ENCODE measurements at places on chromosomes 12 and 14. TPM values are rescaled to one million over a fixed set of nuclear protein-coding genes. Genes with fewer than 3 reads are reported as not detected.

The CELA1 gene
- not detected for total RNA-seq

The LALBA gene
- not detected for total RNA-seq

The DEGS2 gene
- 94.2 TPM for total RNA-seq

The C12orf54 gene
- total RNA-seq: not detected

The SMIM10L1 gene
- total RNA-seq: 6.7 TPM

The DDX51 gene
- total RNA-seq: 35.3 TPM

The CD27 gene
- 0.23 TPM for total RNA-seq

The BICDL1 gene
- 21.5 TPM for total RNA-seq

The SCFD1 gene
- total RNA-seq: 41.0 TPM

The PZP gene
- not detected for total RNA-seq

The UNC119B gene
- total RNA-seq: 16.7 TPM

The ADAMTS20 gene
- total RNA-seq: not detected

DNA sequence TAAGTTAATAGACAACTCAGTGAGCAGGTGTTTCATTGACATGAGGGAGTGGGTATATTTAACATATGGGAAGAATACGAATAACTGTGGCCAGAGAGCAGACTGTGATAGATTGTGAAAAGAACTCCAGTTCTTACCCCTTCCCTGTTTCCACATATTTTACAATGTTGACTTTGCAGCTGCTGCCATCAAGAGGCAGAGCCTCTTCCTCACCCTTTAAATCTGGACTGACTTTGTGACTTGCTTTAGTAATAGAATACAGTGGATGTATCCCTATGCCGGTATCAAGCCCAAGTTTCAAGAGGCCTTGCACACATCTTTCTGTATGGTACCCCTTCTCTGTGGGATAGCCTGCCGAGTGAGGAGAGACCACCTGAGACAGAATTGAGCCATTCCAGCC is 356.7 kb downstream of the ETNK1 start:
- peak; percentile 19 for DNase-seq

- DNase-seq: no peak
Measured at GRCh38 chr14:92990456-92991430, 67.8 kb downstream of the CHGA start.

- DNase-seq: peak; percentile 52
Measured at GRCh38 chr12:79933532-79934264, 1.2 kb downstream of the PPP1R12A start.

DNA sequence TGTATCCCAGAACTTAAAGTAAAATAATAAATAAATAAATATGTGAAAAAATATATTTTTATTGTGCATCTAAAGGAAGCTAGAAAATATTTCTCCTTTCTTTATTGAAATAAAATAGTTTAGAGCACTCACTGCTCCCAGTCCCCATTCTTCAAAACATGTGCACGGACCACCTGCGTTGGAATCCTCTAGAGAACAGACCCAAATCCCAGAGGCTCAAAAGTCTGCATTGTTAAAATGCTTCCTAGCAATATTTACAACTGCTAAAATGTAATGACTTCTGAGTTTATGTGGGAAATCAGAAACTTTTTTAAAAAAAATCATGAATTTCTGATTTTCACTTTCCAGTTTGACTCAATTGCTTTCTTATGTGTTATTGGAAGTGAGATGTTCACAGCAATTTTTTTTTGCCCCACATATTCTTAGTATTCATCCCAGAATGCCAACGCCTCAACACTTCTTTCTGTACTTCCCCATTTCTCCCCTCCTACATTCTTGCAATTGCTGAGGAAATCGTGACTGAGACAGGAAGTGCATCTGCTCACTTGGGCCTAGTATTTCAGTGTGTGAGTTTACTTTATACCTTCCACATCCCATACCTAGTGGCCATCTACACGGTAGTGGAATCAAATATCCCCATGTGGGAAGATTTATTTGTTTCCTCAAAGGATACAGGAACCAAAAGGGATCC is 116.0 kb upstream of the FLRT2 start:
- no peak for DNase-seq

GRCh38 chr12:80627782-80628181 is 79.7 kb upstream of the MYF6 start:
- DNase-seq: no peak

DNA sequence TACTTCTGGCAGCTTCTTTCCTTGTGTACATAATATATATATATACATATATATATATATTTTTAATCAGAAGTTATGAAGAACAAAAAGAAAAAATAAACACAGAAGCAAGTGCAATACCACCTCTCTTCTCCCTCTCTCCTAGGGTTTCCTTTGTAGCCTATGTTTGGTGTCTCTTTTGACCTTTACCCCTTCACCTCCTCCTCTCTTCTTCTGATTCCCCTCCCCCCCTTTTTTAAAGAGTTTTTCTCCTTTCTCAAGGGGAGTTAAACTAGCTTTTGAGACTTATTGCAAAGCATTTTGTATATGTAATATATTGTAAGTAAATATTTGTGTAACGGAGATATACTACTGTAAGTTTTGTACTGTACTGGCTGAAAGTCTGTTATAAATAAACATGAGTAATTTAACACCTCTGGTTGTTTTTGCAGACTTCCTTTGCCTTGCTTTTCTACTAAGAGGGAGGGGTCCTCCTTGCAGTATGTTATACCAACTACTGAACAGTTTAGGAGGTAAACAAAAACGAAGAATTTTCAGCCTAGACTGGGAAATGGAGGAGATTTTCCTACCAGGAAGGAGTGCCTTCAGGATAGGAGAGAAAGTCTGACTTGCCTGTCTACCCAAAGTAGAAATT is 3.6 kb upstream of the RPS26 start:
- no peak for DNase-seq

GRCh38 chr14:45181806-45182205 is 46.1 kb downstream of the FANCM start:
- DNase-seq: no peak

DNA sequence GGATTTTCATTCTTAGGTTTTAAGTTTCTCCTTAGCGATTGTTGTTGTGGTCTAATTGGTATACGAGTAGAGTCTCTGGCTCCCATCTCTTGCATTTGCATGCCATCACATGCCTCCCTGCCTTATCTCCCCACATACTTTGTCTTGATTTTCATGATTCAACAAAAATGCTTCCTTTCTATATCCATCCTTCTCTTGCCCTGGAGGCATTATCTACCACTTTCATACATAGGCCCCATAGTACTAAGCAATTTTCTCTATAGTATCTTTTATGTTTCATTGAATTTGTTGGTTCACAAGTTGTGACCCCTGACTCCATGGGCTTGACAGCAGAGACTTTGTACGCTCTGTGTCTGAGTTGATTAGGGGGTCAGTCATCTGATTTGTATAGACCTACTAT is 226.1 kb downstream of the ACSS3 start:
- no peak for DNase-seq

- DNase-seq: peak; percentile 83
Measured at GRCh38 chr12:110249716-110250225, 31.3 kb upstream of the ATP2A2 start.

- DNase-seq: no peak
Measured at GRCh38 chr12:110246636-110247339, 34.3 kb upstream of the ATP2A2 start.

GRCh38 chr12:120472521-120472920 is 3.0 kb upstream of the SRSF9 start:
- no peak for DNase-seq

DNA sequence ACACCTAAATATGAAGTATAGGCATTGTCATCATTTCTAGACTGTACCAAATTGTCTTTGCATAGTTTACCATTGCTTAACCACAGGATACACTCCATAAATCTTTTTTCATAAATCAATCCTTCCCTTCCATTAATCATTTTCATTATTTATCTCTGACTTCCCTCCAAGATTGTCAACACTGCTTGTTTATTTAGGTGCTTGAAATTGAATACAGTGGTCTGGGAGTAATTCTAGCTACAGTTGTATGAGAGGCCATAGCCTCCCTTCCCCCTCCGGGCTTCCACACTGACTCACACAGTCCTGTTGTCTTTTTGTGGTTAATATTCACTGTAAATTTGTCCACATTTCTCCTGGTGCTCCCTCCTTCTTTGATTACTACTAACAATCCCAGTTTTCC is 114.2 kb upstream of the ARID2 start:
- DNase-seq: peak; percentile 4

GRCh38 chr14:99506276-99506675 is 25.1 kb downstream of the CCNK start:
- no peak for DNase-seq

DNA sequence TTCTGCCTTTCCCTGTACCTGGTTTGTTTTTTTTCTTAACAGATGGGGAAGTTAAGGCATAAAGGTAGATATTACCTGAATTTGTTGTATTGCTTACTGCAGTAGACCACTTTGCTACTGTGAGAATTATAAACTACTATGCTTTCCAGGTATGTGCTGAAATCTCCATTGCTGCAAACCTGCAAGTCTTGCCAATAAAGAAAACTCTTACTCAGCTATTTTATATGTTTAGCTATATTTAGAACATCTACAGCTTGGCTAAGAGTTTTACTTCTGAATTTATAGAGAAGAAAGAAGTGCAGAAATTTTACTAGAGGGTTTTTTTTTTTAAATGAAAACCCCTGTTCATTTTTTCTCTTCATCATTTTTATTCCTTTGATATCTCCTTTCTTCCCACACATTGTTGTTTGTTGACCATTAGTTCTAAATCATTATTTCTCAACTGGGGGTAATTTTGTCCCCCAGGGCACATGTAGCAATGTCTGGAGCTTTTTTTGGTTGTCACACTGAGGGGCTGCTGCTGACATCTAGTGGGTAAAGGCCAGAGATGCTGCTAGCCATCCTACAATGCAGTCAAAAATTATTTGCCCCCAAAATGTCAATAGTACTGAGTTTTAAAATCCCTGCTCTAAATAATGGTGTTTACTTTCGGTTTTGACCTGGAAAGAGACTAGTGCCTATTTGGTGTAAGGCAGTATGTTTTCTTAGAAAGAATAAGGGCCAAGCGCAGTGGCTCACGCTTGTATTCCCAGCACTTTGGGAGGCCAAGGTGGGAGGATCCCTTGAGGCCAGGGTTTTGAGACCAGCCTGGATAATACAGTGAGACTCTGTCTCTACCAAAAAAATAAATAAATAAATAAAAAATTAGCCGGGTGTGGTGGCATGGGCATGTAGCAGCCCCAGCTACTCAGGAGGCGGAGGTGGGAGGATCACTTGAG is 48.6 kb downstream of the PCNX1 start:
- peak; percentile 22 for DNase-seq

DNA sequence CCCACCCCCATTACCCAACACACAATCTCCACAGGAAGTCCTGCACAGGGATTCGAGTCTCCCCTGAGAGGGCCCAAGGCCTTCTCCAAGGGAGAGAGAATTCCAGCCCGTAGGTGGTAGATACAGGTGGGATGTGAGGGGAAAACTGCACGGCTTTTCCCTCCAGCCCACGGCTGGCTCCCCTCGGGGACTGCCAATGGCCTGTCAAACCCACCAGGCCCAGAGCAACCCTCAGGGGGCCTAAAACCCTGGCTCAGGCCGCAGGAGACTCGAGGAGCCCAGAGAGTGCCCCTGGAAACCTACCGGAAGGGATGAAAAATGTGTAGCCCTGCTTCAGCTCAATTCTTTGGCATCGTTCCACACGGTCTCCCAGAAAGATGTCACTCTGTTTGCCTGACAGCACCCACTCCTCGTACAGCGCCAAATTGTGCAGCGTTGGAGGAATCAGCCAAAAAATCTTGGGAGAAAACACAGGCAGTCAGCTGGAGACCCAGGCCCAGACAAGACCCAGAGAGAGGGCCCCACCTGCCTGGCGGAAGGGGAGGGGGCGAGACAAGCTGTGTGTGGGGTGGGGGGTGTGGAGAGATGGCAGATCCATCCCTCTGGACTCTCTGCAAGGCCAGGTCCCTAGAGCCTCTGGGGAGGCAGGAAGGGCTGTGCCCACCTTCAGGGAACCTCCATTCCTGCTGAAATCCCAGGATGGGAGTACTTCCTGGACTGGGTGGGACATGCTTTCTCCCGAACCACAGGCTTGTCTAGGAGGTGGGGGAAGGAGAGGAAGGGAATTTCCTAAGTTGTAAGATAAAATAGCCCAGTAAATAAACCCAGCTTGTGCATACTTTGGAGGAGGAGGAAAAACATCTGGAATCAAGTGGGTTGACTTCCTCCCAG is 48.1 kb downstream of the KDM2B start:
- no peak for DNase-seq

- peak; percentile 12 for DNase-seq
Measured at GRCh38 chr14:100156776-100157175, 2.7 kb downstream of the DEGS2 start.

GRCh38 chr12:96241846-96242256 is 47.7 kb downstream of the ELK3 start:
- peak; percentile 48 for DNase-seq

- DNase-seq: no peak
Measured at GRCh38 chr12:31906557-31907301, 52.5 kb upstream of the RESF1 start.

GRCh38 chr12:124921200-124922031 is 7.0 kb upstream of the UBC start:
- peak; percentile 88 for DNase-seq

GRCh38 chr14:33163600-33163999 is 224.9 kb downstream of the NPAS3 start:
- no peak for DNase-seq

- peak; percentile 43 for DNase-seq
Measured at GRCh38 chr12:32446316-32447119, 47.2 kb downstream of the FGD4 start.

DNA sequence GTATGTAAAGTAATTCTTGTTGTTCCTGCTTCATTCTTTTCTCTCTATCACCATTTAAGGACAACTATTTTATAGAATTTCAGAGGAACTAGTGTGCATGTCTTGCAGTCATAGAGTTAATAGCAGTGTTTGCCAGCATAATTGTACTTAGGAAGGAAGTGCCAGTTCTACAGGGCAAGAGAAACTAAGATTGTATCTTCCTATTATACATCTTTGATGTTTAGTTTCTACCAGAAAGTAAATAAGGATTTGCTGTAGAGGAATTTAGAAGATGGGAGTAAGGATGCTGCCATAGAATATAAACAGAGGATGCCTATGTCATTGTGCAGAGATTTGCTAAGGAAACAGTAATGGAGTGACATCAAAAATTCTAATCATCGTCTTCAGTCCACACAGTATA is 270.9 kb upstream of the NPAS3 start:
- DNase-seq: no peak

GRCh38 chr12:112046003-112046402 is 32.8 kb downstream of the ERP29 start:
- DNase-seq: no peak

DNA sequence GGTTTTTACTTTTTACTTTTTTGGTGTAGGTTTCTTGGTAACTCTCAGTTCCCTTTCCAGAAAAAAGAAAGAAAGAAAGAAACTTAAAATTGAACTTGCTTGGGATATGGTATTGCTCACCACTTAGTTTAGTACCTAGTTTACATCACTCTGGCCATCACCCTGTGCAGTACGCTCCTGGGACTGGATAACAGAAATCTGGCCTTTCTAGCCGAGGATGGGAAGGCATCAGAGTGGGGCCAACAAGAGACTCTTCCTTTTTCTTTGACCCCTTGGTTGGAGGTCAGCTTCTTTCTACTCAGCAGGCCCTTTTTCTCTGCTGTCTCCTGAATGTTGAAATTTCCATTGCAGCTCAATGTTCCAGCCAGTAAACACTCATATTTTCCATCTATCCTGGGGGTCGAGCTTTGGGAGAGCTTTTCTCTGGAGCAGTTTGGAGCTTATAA is 156.6 kb downstream of the TGFB3 start:
- DNase-seq: no peak

- DNase-seq: no peak
Measured at GRCh38 chr12:93325855-93326254, 51.9 kb upstream of the NUDT4 start.

GRCh38 chr12:113214895-113215400 is 6.3 kb upstream of the TPCN1 start:
- peak; percentile 59 for DNase-seq

All from HT-29 (cell line).